ENCODE measurements at places on chromosomes 6 and 20.

DNA sequence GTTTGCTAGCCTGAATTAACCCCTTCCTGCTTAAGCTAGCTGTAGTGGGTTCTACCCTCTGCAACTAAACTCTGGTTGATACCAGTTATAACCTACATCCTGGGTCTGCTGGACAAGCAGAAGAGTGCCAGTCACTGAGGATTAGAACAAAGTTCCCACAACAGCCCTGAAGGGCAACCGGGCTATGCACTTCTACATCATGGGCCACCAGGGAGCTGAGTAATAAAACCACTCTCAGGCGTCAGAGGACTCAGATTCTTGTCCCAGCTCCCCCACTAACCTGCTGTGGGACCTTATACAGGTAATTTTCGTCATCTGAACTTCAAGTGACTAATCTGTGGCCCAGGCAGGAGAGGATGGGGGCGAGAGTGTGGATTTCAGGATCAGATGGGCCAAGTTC, 56.8 kb downstream of the EYA2 start:
- DNase-seq: no peak

DNA sequence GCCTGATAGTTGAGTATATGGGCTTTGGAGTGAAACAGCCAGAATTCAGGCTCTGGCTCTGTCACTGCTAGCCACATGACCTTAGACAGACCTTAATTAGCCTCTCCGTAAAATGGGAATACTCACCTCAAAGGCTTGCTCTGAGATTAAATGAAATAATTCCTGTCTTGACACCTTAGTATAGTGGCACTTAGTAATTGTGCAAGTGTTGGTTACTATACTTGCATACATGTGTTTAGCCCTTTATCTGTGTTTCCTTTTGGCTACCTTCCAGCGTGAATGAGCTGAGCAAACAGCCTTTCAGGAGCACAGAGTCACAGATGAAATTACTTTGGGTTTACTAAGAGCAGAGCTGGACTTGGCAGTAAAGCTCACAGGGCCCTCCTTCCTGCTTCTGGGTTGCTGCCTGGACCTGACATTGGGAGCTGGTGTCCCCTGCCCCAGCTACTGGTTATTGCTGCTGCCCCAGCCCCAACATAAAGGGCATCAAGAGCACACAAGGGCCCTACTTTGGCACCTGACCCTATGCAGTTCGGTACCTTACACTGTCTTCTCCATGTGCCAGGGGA, 32.8 kb downstream of the CD164 start:
- no peak for DNase-seq

- no peak for DNase-seq
Measured at GRCh38 chr6:110097443-110097842, 82.0 kb downstream of the WASF1 start.

DNA sequence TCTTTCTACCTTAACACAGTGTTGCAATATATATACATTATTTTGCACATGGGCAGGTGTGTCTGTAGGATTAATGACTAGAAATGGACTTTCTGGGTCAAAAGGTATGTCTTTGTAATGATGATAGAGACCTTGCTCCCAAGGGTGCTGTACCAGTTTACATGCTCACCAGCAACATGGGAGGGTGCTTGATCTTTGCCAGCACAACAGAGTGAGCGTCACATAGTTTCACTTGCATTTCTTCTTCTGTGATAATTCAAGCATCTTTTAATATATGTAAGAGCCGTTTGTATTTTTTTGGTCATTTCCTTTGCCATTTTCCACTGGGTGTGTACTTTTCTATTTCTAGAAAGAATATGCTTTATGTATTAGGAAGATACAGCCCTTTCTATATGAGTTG, 23.6 kb upstream of the B4GALT5 start:
- no peak for DNase-seq

DNA sequence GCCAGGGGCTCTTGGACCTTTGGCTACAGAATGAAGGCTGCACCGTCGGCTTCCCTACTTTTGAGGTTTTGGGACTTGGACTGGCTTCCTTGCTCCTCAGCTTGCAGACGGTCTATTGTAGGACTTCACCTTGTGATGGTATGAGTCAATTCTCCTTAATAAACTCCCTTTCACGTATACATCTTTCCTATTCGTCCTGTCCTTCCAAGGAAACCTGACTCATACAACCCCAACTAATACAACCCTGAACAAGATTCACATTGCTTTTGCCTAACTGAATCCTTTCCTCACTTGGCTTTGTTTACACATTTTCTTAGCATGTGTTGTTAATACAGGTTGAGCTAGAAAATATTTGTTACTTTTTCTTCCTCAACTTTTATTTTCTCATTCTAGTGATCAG, 21.9 kb downstream of the TBXT start:
- no peak for DNase-seq

GRCh38 chr6:108417027-108417426, 122.2 kb downstream of the AFG1L start:
- DNase-seq: no peak

Data from stimulated activated CD8-positive, alpha-beta memory T cell treated with anti-CD3 and anti-CD28 coated beads, Interleukin-12 subunit alpha, Interleukin-12 subunit beta, amount 100 ng/mL, for 4 hours (primary cell).